ENCODE measurements at places on chromosomes 13 and 19.

- no peak for DNase-seq
Observed at GRCh38 chr13:99988529-99989275, 7.1 kb downstream of the ZIC2 start.

- DNase-seq = no peak
Observed at GRCh38 chr19:17454576-17455071, 6.1 kb downstream of the NXNL1 start.

DNA sequence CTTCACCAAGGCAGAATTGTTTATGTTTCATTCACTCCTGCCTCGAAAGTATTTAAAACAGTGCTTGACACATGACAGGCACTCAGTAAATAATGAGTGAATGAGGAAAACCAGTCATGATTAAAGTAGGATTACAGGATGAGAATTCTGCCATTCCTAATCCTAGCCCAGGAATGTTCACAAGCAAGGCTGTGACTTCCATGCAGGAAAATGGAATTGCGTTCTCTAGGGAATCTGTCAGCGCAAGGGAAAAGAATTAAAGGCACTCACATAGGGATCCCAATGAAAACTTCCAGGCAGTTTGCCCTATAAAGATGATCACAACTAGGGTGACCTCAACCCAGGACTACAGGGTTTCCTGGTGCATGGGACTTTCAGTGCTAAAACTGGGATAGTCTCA, 143.4 kb downstream of the CYSLTR2 start:
- DNase-seq = no peak

- no peak for DNase-seq
Observed at GRCh38 chr19:31316201-31316951, 32.9 kb downstream of the TSHZ3 start.

GRCh38 chr19:43564800-43565199, 10.5 kb downstream of the XRCC1 start:
- DNase-seq = no peak

- DNase-seq = no peak
Observed at GRCh38 chr19:6593651-6594416, 2.9 kb upstream of the CD70 start.

- no peak for DNase-seq
Observed at GRCh38 chr19:45477186-45477585, 9.4 kb downstream of the FOSB start.

DNA sequence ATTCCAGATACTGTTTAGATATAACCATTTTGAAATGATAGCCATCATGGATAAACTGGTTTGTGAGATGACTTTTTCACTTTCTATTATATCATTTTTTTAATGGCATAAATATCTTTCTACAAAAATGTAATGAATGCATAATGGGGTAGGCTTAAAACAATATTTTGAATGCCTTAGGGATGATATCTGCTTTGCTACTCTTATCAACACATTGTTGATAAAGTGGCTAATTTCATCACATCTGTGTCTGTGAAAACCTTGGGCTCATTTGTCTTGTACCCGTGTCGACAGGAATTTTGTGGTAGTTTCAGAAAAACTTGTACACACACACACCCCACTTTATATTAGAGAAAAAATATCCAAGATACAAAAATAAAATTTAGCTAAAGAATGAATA, 44.1 kb downstream of the SLITRK6 start:
- no peak for DNase-seq

DNA sequence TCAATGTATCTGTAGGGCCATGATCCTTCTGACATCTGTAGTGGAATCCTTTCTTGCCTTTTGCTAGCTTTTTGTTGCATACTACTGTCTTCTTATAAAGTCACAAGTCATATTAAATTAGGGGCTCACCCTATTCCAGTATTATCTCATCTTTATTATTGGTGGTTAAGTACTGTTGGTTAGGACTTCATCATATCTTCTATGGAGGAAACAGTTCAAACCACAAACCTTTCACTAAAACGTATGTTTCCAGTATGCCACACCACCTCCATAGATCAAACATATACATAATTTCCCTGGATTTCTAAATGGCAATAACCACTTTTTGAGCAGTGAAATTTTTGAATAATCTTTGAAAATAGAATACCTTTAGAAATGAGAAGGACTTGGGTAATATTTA, 62.8 kb upstream of the PCDH9 start:
- no peak for DNase-seq

GRCh38 chr19:39915101-39915847, 19.2 kb downstream of the FCGBP start:
- no peak for DNase-seq

- no peak for DNase-seq
Observed at GRCh38 chr13:39108783-39109182, 70.5 kb downstream of the NHLRC3 start.

GRCh38 chr13:24618011-24618955, 61.9 kb upstream of the ATP12A start:
- DNase-seq = peak; percentile 27

- peak; percentile 42 for DNase-seq
Observed at GRCh38 chr19:2607712-2608601, 94.5 kb downstream of the GNG7 start.

DNA sequence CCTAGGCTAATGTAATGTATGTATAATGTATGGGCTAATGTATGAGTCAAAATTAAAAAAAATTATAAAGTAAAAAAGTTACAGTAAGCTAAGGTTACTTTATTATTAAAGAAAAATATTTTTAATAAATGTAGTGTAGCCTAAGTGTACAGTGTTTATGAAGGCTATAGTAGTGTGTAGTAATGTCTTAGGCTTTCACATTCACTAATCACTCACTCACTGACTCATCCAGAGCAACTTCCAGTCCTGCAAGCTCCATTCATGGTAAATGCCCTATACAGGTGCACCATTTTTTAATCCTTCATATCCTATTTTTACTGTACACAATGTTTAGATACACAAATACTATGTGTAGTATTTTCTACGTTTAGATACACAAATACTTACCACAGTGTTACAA, 1.8 kb upstream of the TMEM272 start:
- DNase-seq = no peak

DNA sequence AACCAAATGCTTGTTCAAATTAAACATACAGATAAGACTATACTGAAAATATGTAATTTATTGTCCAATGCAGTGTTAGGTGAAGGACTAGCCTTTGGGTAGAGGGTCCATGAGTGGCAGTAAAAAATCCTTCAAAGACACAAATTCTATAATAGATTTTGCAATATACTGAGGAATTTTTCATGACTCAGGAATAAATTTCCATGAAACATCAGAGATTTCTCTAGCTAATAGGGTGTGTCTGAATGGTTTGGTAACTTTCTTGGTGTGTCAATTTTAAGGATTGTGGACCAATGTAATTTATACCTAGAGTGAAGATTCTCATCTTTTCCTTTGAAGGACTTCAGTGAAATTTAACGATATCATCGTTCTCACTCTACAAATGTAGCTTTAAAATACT, 546.7 kb downstream of the SLITRK5 start:
- DNase-seq = no peak

- no peak for DNase-seq
Observed at GRCh38 chr19:6947745-6948144, 60.4 kb downstream of the ADGRE1 start.

DNA sequence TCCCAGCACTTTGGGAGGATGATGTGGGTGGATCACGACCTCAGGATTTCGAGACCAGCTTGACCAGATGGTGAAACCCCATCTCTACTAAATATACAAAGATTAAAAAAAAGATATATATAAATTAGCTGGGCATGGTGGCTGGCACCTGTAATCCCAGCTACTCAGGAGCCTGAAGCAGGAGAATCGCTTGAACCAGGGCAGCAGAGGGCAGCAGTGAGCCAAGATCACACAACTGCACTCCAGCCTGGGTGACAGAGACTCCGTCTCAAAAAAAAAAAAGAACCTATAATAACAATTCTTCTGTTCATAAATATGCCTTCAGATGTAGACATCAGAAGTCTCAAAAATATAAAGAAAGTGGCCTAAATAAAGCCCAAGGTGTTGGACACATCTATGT, 7.6 kb downstream of the ZNF737 start:
- DNase-seq = no peak

GRCh38 chr13:32205431-32206096, 109.6 kb downstream of the ZAR1L start:
- no peak for DNase-seq

DNA sequence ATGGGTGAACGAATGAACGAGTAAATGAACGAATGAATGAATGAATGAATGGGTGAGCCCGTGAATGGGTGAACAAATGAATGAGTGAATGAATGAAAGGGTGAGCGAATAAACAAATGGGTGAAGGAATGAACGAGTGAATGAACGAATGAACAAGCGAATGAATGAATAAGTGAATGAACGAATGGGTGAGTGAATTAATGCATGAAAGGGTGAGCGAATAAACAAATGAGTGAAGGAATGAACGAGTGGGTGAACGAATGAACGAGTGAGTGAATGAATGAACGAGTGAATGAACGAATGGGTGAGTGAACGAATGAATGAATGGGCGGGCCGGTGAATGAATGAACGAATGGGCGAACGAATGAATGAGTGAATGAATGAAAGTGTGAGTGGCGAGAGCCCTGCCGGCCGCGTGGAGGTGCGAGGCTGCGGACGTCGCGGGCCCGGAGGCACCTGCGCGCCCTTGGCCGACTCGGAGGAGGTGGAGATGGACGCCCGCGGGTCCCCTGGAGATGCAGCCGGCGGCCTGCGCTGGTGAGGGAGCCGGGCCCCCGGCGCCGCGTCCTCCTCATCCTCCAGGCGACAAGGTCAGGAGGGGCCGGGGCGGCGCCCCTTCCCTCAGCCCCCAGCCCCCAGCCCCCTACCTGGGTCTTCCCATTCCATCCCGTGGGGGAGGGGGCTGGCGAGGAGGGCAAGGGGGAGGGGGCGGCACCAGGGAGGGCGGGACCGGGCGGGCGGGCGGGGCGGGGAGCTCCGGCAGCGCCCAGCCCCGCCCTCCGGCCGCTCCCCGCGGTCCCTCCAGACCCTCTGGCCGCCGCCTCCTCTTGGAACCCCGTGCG, 15.4 kb downstream of the ANKRD24 start:
- DNase-seq = no peak

DNA sequence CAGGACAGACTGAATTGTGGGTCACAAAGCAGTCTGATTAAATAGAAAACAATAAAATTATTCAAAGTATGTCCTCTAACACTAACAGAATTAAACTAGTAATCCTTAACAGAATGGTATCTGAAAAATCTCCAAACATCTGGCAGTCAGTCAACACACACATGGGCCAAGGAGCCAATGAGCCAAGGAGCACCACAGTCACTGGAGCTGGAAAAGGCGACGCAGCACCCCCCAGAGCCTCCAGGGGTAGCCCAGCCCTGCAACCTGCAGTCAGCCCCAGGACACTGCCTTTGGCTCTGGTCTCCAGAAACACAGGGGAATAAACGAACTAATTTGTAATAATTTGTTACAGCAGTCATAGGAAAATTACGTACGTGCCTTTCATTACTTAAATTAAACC, 12.3 kb downstream of the TUBGCP3 start:
- DNase-seq = no peak

DNA sequence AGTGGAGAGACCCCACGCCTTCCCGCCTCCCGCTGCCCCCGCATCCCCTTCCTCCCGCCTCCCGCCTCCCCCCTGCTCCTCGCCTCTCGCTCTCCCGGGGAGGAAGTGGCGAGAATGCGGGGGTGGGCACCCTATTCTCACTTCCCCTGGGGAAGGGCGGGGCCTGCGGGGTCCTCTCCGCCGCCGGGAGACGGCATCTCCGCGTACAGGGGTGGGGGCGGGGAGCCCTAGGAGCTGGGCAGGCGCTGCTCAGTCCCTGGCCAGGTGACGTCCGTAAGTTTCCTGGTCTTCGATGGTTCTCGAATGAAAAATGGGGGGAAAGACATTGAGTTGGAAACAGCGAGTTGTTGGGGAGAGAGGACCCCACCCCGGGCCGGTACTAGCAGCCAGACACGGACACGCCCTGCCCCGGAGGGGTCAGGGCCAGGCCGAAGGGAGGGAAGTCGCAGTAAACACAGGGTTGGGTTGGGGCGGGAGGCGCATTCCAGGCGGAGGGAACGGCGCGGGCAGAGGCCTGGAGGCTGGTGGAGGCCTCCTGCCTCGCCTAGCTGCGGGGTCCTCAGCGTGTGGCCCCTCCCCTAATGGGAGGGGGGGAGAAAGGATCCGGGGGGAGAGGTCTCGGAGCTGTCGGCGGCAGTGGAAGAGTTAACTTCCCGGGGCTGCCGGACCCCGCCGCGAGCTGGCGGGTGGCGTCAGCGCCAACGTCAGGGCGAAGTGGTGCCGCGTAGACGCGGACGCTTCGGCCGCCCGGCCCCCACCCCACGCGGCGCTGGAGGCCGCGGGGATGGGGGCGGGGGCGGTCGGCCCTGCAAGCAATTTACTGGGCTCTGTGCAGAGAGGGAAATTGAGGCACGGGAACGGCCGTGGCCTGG, 10.4 kb upstream of the JUND start:
- peak; percentile 57 for DNase-seq

DNA sequence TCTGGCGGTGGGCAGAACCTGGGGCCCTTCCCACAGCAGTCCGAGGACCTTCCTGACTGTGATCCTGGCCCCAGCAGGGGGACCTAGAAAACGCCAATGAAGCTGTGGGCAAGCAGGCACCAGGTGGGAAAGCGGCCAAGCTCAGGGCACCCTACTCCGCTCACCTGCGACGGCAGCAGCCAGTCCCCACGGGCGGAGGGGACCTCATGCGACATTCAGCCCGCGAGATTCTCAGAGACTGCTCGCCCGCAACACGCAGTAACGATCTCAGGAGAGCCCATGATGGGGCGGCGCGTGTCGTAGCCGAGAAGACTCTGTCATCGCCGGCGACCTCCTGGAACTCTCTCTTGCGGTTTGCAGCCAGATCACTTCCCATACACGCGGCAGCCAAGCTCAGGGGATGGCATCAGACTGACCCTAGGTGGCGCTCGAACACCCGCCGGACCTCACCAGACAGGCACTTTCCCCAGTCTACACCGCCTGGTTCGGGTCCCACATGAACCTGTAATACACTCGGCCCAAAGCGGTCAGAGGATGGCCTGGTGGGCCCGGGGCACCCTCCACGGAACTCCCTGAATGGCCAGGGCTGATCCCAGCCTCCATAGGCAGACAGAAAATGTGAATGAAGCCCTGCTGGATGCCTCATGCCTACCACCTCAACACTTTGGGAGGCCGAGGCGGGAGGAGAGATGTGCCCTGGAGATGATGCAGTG, 26.5 kb downstream of the MAN2B1 start:
- peak; percentile 74 for DNase-seq

DNA sequence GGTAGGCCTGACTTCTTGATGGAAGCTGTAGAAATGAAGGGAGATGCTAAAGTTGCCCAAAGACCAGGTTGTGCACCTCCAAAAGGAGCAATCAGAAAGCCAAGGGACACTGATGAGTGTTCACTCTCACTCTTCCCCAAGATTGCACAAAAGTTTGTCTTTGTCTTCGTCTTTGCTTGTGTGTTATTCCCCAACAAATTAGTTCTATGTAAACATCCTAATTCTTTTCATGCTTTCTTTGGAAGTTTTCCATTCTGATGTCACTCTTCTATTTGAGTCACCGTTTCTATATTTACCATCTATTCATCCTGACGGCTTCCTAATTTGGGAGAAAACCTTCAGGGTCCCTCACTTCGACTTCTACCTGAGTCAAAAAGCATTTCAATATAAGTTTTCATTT, 3.7 kb upstream of the TMEM272 start:
- DNase-seq = no peak

GRCh38 chr13:28100150-28101121, at the start of gene FLT3:
TSS of gene FLT3 (minus strand) at chr13:28100576. CDS start at chr13:28100510, 66 bp downstream.
- DNase-seq = no peak

GRCh38 chr19:4597975-4598671, 38.6 kb upstream of the SEMA6B start:
- no peak for DNase-seq

- DNase-seq = no peak
Observed at GRCh38 chr13:111265701-111266035, 54.8 kb upstream of the TEX29 start.

- DNase-seq = no peak
Observed at GRCh38 chr19:4291184-4291732, 10.9 kb downstream of the TMIGD2 start.
